ENCODE measurements at places on chromosomes 3 and 15.

DNA sequence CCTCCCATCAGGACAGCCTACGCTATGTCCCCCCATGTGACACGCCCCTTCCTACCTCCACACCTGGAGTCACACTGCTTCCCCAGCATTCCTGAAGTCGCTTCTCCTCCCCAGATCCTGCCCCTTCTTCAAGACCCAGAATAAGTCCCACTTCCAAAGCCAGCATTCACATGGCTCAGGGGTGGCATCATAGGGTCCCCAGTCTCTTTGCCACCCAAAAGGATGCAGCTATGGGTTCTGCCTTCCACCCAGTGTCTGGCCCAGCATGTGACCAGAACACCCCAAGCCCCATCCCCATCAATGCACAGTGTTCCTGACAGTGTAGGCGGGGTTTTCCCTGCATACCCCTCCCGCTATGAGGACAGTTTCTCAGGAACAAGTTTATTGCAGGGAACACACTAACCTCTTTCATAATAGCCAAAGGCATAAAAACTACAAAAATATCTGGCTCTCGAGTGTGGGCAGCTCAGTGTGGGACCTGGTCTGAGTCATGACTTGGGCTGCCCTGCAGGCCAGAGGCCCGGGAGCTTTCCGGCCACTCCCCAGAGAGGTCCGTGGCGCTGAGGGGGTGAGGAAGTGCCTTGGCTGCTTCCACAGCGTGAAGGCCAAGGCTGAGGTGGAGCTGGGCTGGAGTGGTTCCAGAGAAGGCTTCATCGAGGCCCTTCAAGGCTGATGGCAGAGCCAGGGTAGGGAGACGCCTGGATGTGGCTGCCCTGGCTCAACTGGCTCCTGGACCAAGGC, 5.8 kb downstream of the ISLR start:
- DNase-seq = no peak

DNA sequence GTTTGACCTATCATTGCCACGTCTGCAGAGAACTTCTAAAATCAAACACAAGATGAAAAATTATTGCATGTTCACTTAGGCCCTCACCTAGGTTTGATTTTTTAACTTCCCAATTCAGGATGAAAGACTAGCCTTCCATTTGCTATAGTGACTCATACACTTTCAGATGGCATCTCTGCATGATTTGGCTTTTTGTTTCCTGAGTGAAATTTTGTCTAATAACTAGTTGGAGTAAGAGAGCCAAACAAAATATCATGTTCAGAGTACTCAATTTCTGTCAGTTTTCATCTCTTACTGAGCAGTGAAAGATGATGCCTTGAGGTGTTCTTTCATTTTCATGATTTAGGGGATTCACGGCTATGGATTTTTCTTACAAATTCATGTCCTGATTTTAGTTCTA, 122.9 kb downstream of the NSUN3 start:
- no peak for DNase-seq

GRCh38 chr3:138023754-138024153, 13.8 kb downstream of the CLDN18 start:
- DNase-seq = no peak

DNA sequence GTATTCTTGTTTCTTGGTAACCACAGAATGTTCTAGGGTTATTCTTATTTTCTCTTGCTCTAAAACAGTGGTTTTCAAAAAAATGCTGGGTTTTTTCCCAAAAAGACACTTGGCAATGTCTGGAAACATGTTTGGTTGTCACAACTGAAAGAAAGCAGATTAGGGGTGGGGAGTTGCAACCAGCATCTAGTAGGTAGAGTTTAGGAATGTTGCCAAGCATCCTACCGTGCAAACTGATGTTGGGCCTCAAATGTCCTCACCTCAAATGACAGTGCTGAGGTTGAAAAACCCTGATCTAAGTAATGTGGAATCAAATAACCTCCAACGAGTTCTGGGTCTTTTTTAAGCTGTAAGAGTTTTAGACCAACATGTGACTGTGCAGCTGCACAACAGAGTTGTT, 270.5 kb upstream of the STT3B start:
- no peak for DNase-seq

- DNase-seq = no peak
Observed at GRCh38 chr3:68878962-68879361, 53.4 kb downstream of the TAFA4 start.

GRCh38 chr3:18445401-18446148, 20.4 kb upstream of the SATB1 start:
- peak; percentile 22 for DNase-seq
